ENCODE measurements at places on chromosomes 1 and 21.

DNA sequence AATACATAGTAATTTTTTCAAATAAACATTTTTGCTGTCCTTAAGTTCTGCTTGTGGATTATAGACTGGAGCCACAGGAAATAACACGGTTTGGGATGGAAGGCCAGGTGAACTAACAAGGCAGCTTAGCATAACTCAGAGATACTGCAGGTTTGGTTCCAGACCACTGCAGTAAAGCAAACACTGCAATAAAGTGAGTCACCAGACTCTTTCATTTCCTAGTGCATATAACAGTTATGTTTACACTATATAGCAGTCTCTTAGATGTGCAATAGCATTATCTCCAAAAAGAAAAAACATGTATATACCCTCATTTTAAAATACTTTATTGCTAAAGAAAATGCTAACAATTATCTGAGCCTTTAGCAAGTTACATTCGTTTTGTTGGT, 22.0 kb downstream of the LRRC42 start:
- DNase-seq: no peak

DNA sequence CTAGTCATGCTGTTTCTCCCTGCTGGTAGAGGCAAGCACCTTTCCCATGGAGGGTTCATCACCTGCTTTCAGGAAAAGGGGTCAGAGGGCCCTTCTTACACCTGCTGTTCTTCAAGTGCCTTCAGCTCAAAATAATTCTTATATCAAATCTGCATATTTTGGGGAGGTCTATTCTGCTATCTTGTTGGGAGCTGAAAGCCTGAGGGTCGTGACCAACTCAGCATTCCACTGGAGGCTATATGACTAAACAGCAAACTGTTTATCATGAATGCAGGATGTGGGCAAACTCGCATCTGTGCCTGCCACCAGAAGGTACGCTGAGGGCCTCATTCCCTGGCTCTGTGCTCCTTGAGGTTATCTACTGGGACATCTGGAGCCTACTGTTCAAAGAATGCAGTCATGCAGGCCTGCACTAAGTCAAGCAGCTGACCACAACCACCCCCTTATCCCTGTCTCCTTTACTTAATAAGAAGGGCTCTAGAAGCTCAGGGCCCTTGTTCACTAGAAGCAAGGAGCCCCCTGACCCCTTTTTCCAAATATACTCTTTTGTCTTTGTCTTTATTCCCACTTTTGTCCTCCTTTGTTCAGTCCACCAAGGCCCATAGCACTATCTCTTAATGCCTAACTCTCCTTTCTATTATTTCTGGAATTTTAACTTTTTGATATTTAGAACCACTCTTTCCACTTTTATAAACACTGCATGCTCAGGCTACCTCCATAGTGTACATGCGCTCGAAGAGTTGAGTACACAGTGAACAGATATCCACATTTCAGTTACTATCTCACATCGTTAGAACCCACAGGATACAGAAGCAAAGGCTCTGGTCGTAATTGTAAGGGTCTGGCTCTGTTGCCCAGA, 4.5 kb upstream of the TRIM17 start:
- no peak for DNase-seq

GRCh38 chr1:43293176-43293575, 7.6 kb upstream of the TIE1 start:
- DNase-seq: no peak

GRCh38 chr1:197027359-197027758, 39.7 kb downstream of the F13B start:
- DNase-seq: no peak

DNA sequence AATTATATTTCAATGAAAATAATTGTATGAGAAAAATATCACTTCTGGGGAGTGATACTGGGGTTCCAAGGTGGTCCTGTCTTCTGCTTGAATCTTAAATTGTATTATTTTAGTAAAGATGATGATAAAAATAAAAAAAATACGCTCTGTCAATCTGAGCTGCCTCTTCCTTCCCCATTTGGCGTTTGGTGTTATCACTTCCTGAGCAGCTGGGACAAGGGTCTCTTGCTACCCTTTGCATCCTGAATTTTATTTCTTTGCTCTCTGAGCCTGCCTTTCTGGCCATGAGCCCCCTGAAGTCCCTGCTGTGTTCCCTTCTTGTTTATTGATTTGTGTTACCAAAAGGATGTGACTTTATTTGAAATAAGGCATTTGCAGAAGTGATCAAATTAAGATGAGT, 111.0 kb downstream of the KCNJ6 start:
- no peak for DNase-seq

- DNase-seq: no peak
Measured at GRCh38 chr1:86583032-86583431, 36.2 kb downstream of the CLCA4 start.

GRCh38 chr1:100921110-100921706, 25.3 kb downstream of the SLC30A7 start:
- peak; percentile 37 for DNase-seq

DNA sequence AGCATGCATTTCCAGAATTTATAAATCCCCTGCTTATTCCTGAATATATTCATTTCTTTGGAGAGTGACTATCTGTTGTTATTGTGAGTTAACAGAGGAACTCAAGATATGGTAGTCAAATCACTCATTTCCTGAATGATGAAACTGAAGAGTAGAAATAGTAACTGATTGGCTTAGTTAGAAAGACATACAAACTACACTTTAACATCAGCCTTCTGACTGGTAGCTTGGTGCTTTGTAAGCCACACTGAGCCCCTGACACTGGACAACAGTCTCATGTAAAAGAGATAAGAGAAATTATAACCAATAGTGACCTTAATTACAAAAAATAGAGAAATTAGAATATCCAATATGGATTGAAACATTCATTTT, 4.8 kb downstream of the GBP7 start:
- DNase-seq: no peak

DNA sequence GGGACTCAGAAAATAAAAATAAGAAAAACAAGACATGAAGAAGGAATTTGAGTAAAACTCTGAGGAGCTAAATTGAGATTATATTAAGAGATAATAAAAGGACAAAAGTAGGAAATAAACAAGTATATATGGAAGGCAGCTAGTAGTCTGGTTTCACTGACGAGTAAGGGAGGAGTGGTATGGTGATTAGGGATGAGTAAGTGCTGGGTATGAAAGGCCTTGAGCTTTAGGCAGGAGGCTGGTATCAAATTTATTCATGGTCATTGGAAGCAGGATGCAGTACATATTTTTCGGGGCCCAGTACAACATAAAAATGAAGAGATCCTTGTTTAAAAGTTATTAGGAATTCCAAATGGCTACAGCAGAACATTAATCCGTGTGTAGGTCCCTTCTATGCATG, 789.7 kb upstream of the PRMT6 start:
- DNase-seq: no peak

DNA sequence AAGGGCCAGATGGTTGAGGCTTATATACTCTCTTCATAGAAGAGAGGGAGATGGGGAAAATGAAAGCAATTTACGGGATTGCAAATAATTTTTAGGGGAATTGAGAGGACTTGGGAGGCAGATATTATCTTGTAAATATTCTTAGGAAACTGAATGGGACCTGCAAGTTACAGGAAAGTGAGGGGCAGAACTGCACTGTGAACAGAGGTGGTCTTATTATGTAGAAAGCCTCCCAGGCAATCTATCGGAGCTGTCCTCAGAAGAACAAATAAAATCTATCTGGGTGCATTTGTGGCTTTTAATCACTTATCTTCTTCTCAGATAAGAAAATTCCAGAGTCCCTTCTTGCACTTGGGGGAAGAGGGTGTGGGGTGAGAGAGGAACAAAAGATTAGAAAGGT, 223.5 kb downstream of the RHOU start:
- DNase-seq: no peak

DNA sequence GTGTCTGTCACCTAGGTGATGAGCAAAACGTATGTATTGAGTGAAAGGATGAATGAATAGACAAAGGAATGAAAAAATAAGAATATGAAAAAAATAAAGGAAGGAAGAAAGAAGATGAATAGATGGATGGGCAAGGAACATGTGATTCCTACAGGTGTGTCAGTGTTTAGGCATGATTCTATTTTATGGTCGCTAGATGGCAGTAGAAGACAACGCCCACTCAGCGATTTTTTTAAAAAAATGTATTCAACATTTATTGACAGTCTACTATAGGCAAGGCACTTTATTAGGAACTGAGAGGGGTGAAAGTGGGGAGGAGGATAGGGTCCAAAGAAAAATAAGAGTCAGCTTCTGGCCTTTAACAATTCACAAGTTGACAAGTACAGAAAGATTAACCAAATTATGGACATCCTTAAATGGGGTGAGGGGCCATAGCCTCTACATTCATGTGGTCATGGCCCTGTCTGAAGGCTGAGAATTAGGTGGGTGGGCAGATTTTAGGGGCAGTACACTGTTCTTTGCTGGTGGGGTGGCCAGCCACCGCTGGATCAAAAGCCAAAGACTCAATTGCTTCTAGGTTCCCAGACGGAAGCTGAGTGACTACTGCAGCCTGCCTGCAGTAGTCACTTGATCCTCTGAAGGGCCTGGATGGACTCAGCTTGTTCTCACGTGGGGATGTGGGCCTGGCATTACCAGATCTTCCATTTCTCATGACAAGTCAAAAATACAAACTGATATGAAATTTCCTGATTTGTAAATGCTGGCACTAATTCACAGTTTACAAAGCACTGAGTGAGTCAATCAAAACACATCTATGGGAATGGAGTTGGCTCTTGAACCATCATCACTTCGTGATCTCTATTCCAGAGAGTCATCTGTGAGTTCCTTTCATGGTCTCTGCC, 83.9 kb downstream of the FASLG start:
- DNase-seq: no peak

DNA sequence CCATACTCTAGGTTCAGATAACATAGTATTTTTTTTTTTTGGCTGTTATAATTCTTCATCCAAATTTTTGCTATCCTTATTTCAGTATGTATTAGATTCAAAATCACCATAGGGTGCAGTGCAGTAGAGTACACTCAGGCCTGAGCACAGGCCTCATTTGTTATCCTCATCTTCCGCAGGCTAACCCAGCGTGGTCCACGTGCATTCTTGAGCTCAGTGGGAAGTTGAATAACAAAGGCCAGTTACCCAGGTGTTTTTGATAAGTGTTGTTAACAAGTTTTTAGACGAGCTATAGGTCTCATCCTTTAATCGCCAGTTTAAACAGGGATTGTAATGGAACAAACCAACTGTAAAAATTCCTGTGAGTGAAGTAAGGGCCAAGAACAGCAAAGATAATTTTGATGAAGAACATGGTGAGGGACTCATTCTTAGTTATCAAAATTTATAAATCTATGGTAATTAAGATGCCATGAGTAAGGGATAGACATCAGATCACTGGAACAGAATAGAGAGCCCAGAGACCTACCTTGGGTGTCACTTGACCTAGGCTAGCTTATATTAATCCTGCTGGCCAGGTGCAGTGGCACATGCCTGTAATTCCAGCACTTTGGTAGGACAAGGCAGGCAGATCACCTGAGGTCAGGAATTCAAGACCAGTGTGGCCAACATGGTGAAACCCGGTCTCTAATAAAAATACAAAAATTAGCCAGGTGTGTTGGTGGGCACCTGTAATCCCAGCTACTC, 22.0 kb downstream of the FLVCR1 start:
- DNase-seq: no peak

GRCh38 chr1:119674835-119675289, 26.8 kb upstream of the ZNF697 start:
- DNase-seq: no peak

DNA sequence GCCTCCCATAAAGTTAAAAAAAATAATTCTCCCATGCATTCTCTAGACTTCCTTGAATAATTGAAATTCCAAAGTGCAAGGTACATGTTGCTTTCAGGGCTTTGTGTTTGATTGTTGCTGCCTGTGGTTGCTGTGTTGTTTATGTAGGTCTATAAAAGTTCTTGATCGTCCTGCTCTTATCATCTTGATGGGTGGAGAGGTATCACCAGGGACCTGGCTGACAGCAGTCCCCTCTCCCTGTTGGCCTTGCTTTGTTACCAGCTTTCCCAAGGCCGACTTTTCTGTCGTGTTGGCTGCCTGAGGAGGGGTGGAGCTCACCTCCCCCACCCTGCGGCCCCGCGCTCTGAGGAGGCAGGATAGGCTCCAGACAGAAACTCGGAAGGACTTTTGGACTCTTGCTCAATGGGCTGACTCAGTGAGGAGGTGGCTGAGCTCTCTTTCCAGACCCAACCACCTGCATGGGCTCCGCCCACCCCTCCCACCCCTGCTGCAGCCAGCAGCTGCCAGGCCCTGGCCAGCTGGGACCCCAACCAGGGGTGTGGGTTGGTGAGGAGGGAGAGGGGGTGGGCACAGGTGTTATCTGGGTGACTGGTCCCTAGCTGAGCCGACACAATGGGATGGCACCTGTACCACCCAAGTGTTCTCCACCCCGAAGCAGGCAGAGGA, 2.0 kb downstream of the INAVA start:
- no peak for DNase-seq

GRCh38 chr1:186463511-186463910, 2.6 kb upstream of the PDC start:
- no peak for DNase-seq

DNA sequence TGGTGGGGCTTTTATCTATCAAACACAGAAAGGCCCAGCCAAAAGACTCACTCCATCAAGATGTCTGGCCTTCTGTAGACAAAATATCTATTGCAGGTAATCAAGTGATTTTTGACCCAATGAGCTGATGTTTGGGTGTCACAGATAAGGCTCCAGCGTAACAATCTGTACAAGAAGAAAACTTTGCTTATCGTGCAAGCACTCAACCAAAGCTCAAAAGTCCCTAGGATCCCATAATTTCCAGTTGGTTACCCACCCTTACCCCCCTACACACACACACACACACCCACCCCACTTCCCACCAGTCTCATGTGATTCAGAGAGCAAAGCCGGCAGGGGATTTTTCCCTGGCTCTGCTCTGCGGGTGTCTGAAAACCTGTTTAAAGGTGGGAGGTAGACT, 5.8 kb downstream of the ITPKB start:
- DNase-seq: no peak

- DNase-seq: no peak
Measured at GRCh38 chr1:115828101-115829022, 12.6 kb downstream of the NHLH2 start.

DNA sequence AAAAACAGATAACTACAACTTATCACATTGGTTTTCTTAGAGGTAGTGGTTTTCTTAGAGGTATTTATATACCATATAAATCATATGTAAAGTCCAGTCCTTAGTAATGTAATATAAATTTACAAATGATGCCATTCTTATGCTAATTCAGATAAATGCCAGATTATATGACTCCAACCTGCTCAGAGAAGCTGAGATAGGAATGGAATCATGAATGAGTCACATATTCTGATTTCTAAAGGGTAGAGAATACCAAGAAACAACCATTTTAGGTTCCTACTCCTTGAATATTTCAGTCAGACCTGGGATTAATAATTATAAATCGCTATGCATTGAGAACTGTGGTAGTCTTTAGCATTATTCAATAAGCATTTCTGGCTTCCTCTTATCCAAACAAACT, 760.1 kb upstream of the NEGR1 start:
- DNase-seq: no peak

GRCh38 chr1:193677874-193678273, 491.5 kb upstream of the B3GALT2 start:
- no peak for DNase-seq

DNA sequence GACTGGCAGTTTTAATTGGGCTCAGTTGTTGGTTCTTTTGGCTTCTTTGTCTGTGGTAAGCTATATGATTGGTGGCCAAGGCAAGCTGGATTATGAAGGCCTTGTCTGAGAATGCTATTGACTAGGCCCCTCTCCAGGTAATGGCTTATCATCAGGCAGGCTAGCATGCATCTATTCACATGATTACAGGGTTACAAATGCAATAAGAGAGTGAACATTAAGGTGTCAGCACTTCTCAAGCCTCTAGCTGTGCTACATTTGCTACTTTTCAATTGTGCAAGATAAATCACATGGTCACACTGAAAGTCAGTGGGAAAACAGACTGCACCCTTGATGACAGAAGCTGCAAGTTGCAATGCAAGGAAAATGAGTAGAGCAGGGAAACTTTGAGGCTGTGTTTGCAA, 550.9 kb upstream of the TMPRSS15 start:
- no peak for DNase-seq
